ENCODE measurements at places on chromosomes 2 and 18.

GRCh38 chr2:217652761-217653639, 349.8 kb downstream of the TNS1 start:
- no peak for DNase-seq

DNA sequence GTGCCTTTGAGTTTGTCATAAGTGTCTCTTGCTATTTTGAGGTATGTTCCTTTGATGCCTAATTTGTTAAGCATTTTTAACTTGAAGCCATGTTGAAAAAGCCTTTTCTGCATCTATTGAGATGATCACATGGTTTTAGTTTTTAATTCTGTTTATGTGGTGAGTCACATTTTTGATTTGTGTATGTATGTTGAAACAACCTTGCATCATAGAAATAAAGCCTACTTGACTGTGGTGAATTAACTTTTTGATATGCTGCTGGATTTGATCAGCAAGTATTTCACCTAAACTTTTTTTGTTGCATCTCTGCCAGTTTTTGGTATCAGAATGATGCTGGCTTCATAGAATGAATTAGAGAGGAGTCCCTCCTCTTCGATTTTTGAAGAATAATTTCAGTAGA, 469.7 kb downstream of the CDH2 start:
- DNase-seq: no peak

- no peak for DNase-seq
Observed at GRCh38 chr2:56784046-56784445, 600.3 kb downstream of the CCDC85A start.

GRCh38 chr2:55151733-55152433, 80.2 kb downstream of the CLHC1 start:
- no peak for DNase-seq

GRCh38 chr2:150625303-150625702, 137.8 kb upstream of the RND3 start:
- no peak for DNase-seq
